Caco-2 (cell line): ENCODE measurements at places on chromosomes 2 and 18. TPM values are rescaled to one million over a fixed set of nuclear protein-coding genes. Genes with fewer than 3 reads are reported as not detected.
A peak's percentile ranks its signal among the peaks of the same experiment; 100 is the strongest.

Gene RASGRP3
- 9.2 and 12.2 TPM in 2 replicates for total RNA-seq

Gene GRHL1
- total RNA-seq: 10.5 and 11.6 TPM in 2 replicates

Gene LONRF2
- total RNA-seq: not detected in 2 replicates

Gene LAMA1
- 122 and 129 TPM in 2 replicates for total RNA-seq

Gene GPR39
- total RNA-seq: 26.8 and 28.7 TPM in 2 replicates

Gene LGALSL
- total RNA-seq: 36.9 and 37.2 TPM in 2 replicates

Gene TRABD2A
- total RNA-seq: 1.3 and 1.4 TPM in 2 replicates

Gene TMEM198
- total RNA-seq: 8.5 and 9.1 TPM in 2 replicates

Gene FBXO48
- 1.1 and 1.2 TPM in 2 replicates for total RNA-seq

Gene HJURP
- 29.7 and 35.0 TPM in 2 replicates for total RNA-seq

Gene DCDC2C
- total RNA-seq: not detected in 2 replicates

Gene RAX
- not detected in 2 replicates for total RNA-seq

Gene CYP26B1
- total RNA-seq: 1.7 and 2.8 TPM in 2 replicates

Gene ZSCAN30
- 11.9 and 14.1 TPM in 2 replicates for total RNA-seq

Gene ACTG2
- total RNA-seq: 2.6 and 5.7 TPM in 2 replicates

Gene IL18RAP
- not detected in 2 replicates for total RNA-seq

Gene CAPN10
- total RNA-seq: 27.8 and 30.9 TPM in 2 replicates

Gene TRIM43
- not detected in 2 replicates for total RNA-seq

DNA sequence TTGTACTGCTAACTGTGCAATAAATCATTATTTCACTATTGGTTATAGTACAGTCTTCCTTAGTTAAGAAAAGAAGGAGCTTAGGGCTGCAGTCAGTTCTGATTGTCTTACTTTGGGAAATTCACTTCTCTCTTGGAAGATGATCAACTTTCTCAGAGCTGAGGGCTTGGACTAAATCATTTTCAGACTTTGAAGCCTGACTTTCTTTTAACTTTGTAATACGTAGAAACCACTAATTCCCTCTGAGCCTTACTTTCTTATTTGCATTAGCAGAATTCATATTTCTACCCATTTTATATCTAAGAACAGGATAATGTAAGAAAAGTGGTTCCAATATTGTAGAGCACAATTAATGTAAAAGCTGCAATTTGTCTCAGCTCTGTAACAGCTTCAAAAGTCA, 386.4 kb downstream of the TRIB2 start:
- no peak for DNase-seq

- DNase-seq: no peak
Measured at GRCh38 chr18:42296723-42297122, 341.7 kb downstream of the PIK3C3 start.

- no peak for DNase-seq
Measured at GRCh38 chr18:8773980-8774379, 68.6 kb downstream of the MTCL1 start.

GRCh38 chr2:201980946-201981345, 52.7 kb upstream of the FZD7 start:
- no peak for DNase-seq

- no peak for DNase-seq
Measured at GRCh38 chr18:3982541-3982940, 472.6 kb downstream of the DLGAP1 start.

DNA sequence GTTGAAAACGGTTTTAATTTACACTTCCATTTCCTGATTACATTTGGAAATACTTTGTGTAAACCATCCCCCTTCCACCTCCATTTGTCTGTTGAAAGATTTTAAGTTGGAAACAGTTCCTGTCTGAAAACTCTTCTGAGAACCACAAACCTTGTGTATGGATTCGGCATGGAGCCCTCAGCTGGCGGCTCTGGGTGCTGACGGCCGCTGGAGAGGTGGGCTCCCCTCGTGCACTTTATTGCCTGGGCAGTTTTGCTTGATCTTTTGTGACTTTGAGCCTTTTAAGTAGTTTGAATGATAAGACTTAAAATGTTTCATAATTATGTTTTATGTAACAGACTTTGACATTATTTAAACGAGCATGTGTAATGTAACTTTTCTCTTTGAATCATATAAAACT, 11.1 kb downstream of the KLF11 start:
- no peak for DNase-seq

GRCh38 chr2:42663106-42663780, 94.8 kb downstream of the MTA3 start:
- peak; percentile 76 for DNase-seq

- no peak for DNase-seq
Measured at GRCh38 chr2:102356381-102356712, 751 bp downstream of the IL18R1 start.

- DNase-seq: no peak
Measured at GRCh38 chr2:176794392-176794791, 418.2 kb upstream of the HNRNPA3 start.

DNA sequence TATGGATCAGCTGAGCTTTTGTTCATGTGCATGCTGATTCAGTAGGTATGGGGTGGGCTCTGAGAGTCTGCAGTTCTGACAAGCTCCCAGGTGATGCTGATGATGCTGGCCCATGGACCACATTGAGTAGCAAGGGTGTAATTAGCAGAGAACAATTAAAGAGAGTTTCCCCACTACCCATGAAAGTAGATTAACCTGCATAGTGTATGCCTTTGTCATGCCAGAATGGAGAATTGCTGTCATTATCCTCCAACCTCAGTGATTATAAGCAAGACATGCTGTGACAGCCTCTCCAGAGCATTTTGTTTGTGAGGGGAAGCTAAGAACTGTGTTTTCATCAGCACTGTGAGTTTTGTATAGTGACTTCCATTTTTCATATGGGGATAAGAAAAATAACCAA, 59.5 kb upstream of the LYPD1 start:
- no peak for DNase-seq

DNA sequence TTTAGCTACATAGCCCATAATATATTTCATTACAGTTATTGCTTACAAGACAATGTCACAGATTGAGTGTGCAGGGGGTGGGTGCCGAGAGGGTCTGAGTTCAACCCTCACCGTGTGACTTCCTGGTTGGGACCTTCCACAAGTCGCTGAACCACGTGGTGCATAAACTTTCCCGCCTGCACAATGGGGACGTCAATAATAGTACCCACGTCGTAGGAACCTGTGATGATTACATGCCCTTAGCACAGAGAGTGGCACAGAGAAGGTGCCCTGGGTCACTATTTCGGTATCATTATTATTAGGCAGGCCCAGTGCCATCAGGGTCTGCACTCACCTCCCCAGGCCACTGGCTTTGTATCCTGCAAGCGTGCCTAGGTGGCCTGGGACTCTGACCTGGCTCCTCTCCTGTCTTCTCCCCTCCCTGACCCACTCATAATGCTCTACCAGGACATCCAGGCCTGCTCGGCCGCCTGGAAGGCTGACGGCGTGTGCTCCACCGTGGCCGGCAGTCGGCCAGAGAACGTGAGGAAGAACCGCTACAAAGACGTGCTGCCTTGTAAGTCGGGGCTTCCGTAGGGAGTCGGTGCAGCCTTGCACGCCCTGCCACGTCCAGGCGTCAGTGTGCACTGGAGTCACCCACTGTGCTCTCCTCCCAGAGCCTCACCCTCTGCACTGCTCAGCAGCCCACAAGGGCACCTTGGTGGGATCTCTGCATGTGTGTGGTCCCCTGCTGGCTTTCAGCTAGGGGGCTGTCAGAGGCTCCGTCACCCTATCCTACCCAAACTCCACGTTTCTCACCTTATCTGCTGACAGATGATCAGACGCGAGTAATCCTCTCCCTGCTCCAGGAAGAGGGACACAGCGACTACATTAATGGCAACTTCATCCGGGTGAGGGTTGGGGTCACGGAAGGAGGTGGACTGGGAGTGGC, 2.8 kb downstream of the PTPN18 start:
- no peak for DNase-seq

- DNase-seq: no peak
Measured at GRCh38 chr18:51789871-51790270, 550.1 kb upstream of the DCC start.

DNA sequence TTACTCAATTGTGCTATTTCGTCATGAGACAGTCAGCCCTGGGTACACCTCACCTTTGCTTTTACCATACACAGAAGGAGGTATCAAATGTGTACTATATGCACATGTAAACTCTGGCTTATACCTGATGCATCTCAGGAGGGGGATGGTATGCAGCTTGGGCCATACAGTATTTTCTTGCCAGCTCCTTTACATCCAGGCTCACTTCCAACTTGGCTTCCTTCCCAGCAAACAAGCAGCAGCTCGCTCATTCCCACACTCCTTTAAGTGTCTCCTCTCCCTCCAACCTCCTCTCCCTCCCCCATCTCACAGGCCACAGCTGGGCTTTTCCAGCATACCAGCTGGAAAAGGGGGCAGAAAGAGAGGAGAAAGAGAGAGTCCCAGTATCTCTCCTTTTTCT, 9.6 kb downstream of the MARCHF4 start:
- DNase-seq: no peak

DNA sequence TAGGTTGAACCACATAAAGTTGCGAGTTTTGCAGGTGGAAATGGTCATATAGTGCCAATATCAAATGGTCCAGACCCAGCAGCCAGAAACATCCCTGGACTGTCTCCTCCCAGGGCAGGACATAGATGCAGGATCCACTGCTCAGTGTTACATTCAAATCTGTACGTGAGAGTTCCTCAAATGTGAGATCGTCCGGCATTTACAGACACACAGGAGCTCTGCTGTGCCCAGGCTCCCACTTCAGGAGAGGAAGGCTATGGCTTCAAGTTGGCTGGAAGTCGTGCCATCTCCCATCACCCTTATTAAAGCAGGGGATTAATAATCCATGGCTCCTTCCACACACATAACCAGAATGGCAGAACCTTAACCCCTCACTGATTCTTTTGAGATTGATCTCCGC, 688.2 kb upstream of the HS6ST1 start:
- no peak for DNase-seq

GRCh38 chr18:37297106-37297505, 268.5 kb downstream of the CELF4 start:
- DNase-seq: no peak

- no peak for DNase-seq
Measured at GRCh38 chr2:146265656-146266055, 1579.2 kb upstream of the ACVR2A start.

DNA sequence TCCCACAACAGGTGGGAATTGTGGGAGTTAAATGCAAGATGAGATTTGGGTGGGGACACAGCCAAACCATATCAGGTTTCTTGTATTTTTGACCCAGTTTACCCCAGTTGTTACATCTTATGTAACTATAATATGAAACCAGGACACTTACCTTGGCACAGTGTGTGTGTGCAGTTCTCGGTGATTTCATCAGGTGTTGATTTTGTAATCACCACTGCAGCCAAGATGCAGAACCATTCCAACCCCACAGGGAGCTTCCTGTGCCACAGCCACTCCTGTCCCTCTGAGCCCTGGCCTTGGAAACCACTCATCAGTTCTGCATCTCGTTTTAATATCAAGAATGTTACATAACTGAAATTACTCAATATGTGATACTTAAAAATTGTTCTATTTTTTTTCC, 31.8 kb downstream of the ATP9B start:
- no peak for DNase-seq

DNA sequence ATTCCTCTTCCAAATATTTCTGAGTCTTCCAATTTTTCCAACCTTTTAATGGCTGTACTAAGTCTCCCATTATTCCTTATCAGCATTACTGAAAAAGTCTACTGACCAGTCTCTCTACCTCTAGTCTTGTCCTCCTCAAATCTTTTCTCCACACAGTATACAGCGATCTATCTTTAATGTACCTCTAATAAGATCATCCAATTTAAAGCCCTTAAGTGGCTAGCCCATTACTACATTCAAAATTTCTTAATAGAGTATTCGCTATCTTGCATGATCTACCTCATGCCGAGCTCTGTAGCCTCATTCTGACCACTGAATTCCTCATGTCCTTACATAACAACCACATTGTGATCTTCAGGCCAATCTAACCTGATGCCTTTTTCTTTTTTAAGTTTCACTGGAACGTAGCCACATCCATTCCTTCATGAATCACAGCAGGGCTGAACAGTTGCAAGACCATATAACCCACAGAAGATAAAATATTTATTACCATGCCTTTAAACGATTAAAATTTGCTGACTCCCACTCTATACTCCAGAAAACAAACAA, 57.9 kb downstream of the SLC66A3 start:
- DNase-seq: no peak

DNA sequence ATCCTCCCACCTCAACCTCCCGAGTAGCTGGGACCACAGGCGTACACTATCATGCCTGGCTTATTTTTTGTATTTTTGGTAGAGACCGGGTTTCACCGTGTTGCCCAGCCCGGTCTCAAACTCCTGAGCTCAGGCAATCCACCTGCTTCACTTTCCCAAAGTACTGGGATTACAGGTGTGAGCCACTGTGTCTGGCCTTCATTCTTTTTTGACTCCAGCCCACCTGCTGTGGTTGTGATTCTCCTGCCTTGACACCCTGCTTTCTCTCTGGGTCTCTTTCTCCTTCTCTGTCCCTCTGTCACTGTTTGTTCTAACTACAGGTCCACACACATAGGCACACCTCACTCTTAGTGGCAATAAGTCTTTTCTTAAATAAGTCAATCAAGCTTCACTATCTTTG, 85.3 kb downstream of the FTCDNL1 start:
- DNase-seq: no peak

- no peak for DNase-seq
Measured at GRCh38 chr2:241861264-241861663, 2.6 kb upstream of the PDCD1 start.

GRCh38 chr18:41145516-41145915, 809.5 kb upstream of the PIK3C3 start:
- DNase-seq: no peak
